Esophagus muscularis mucosa (tissue), 4 donors: ENCODE measurements at places on chromosomes 6 and 20. TPM values are rescaled to one million over a fixed set of nuclear protein-coding genes. Genes with fewer than 3 reads are reported as not detected.
A peak's percentile ranks its signal among the peaks of the same experiment; 100 is the strongest.

GRCh38 chr6:5425267-5425666 is 164.0 kb downstream of the FARS2 start:
- H3K4me3 ChIP-seq, result no peak overlapping the region
- peaks cover 4% of the 10 kb centered on the region for H3K4me1 ChIP-seq
- no peak overlapping the region for H3K27ac ChIP-seq
- no peaks in the 10 kb centered on the region for H3K27me3 ChIP-seq

DNA sequence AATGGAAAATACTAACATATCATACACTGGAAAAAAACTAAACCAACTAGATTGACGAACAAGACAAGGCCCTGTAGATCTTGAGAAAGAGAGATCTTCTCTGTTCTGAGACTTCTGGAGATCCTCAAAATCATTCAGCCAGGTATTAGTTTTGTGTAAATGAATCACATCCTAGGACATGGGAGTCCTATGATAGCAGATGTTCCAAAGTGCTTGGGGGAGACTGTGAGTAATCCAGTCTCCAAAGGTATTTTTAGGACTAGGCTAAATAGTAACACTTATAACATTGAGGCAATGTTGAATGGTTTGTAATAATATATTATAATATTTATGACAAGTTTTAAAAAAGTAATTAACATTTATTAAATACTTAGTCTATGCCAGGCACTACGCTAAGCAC is 275.0 kb downstream of the BTBD9 start:
- H3K4me1 ChIP-seq, result no peaks in the 10 kb centered on the region
- no peak overlapping the region for H3K4me3 ChIP-seq
- H3K36me3 ChIP-seq, result no peaks in the 10 kb centered on the region
- H3K27me3 ChIP-seq, result no peaks in the 10 kb centered on the region
- H3K27ac ChIP-seq, result no peak overlapping the region

- H3K4me3 ChIP-seq, result no peak overlapping the region
- no peak overlapping the region for H3K27ac ChIP-seq
- no peaks in the 10 kb centered on the region for H3K27me3 ChIP-seq
- DNase-seq, result peak; percentile 91
- no peaks in the 10 kb centered on the region for H3K36me3 ChIP-seq
Observed at GRCh38 chr20:23245553-23246181, 104.9 kb upstream of the NXT1 start.

DNA sequence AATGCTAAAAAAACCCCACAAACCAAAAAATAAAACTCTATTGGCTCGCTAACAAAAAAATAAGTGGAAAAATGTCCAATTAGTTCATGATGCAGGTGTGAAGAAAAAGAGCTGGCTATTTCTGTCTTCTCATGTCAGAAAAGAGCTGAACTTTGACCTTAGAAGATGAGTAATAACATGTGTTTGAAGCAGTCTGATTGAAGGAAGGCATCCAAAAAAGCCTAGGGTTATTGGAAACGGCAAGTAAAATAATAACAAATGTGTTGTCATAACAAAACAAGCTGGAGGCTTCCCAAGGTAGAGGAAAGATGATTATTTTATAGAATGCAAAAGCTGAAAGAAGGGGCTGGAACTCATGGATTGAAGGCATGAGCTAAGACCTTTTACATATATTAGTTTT is 94.4 kb upstream of the FAM184A start:
- no peak overlapping the region for H3K4me3 ChIP-seq
- peaks cover 53% of the 10 kb centered on the region for H3K4me1 ChIP-seq
- H3K27ac ChIP-seq, result no peak overlapping the region
- no peaks in the 10 kb centered on the region for H3K27me3 ChIP-seq

The EYS gene
- total RNA-seq, result not detected

The TCP11 gene
- total RNA-seq, result not detected

- no peaks in the 10 kb centered on the region for H3K27me3 ChIP-seq
- DNase-seq, result peak; percentile 31
- peaks cover 13% of the 10 kb centered on the region for H3K4me1 ChIP-seq
- H3K36me3 ChIP-seq, result no peaks in the 10 kb centered on the region
- no peak overlapping the region for H3K4me3 ChIP-seq
Observed at GRCh38 chr6:84048588-84048987, 15.0 kb downstream of the MRAP2 start.

The ANKRD6 gene
- 9.1 TPM for total RNA-seq

The NRSN1 gene
- total RNA-seq, result 0.11 TPM

The ANKEF1 gene
- 2.3 TPM for total RNA-seq

The FOXQ1 gene
- total RNA-seq, result 2.7 TPM

DNA sequence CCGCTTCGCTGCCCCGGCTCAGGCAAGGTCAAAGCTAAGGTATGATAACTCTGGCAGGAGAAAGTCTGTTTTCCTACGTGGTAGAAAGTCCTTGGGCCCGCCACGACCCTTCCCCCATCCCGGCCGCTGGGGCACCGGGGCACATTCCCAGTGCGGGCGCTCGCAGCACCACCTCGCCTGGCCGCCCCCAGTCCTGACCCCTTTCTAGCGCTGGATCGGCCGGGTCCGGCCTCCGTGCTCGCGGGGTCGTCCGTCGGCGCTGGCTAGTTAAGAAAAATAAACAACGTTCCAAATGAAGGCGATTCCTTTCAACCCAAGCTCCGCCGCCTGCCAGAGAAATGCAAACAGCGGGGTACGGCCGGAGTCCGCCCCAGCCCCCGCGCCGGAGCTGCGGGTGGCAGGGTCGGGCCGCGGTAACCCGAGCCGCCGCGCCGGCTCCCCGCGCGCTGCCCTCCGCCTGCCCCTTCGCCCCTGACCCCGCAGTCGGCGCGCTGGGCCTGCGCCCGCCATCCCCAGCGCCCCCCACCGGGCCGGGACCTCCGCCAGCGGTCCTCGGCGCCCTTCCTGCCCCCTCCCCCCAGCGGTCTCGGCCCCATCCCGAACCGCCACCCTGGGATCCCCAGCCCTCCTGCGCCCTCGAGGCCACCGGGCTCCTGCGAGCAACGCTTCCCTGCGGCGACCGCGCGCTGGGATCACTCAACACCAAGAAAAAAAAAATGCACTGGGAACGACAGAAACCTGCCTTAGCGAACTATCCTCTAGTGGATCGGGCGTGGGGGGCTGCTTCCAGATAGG is 37.6 kb downstream of the NCR2 start:
- H3K27me3 ChIP-seq, result peaks cover 49% of the 10 kb centered on the region
- no peaks in the 10 kb centered on the region for H3K36me3 ChIP-seq
- H3K4me1 ChIP-seq, result peaks cover 31% of the 10 kb centered on the region
- peak; percentile 60 for DNase-seq
- H3K27ac ChIP-seq, result no peak overlapping the region

DNA sequence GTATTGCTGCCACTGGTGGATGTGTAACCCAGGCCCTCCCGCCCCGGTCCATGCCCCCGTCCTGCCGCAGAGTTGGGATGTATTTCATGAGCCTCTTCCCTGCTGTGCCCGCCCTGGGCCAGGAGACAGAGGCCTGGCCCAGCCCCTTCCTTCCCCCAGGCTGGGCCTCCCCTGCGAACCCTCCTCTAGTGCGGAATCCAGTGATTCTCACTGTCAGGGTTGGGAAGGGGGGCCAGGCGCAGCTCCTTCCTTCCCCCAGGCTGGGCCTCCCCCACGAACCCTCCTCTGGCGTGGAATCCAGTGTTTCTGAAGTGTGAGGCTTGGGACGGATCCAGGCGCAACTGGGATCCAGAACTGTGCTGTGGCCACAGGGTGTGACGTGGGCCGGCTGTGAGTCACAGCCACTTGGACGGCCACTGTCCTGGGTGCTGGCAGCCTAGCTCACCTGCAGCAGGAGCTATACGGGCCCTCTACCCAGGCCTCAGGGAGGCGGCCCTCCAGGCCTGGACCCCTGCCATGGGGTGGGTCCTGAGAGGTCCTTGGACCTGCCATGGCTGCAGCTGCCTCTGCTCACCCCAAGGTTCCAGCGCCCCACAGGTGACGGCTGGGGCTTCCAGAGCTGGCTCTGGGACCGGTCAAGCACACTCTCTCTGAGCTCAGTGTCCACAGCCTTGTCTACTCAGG is 28.3 kb downstream of the COL20A1 start:
- H3K4me3 ChIP-seq, result no peak overlapping the region
- H3K27me3 ChIP-seq, result no peaks in the 10 kb centered on the region
- no peaks in the 10 kb centered on the region for H3K4me1 ChIP-seq

DNA sequence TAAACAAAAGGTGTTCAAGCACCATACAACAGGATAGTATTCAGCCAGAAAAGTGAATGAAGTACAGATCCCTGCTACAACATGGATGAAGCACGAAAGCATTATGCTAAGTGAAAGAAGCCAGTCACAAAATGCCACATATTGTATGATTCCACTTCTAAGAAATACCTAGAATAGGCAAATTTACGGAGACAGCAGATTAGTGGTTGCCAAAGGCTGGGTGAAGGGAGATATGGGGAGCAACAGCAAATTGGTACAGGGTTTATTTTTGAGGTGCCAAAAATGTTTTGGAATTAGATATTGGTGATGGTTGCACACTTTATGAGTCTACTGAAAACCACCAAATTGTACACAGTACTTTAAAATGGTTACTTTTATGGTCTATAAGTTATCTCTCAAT is 23.2 kb downstream of the MAP3K5 start:
- H3K27me3 ChIP-seq, result no peaks in the 10 kb centered on the region
- H3K27ac ChIP-seq, result no peak overlapping the region
- H3K36me3 ChIP-seq, result no peaks in the 10 kb centered on the region

GRCh38 chr6:112249489-112249888 is 4.9 kb downstream of the LAMA4 start:
- peaks cover 68% of the 10 kb centered on the region for H3K4me1 ChIP-seq
- H3K27ac ChIP-seq, result peak overlapping the region; percentile 92
- no peak for DNase-seq
- H3K4me3 ChIP-seq, result peak overlapping the region; percentile 92
- no peaks in the 10 kb centered on the region for H3K36me3 ChIP-seq

GRCh38 chr6:157396026-157396425 is 15.0 kb downstream of the ZDHHC14 start:
- H3K4me1 ChIP-seq, result no peaks in the 10 kb centered on the region
- DNase-seq, result no peak
- H3K36me3 ChIP-seq, result peaks cover 8% of the 10 kb centered on the region
- no peak overlapping the region for H3K27ac ChIP-seq
- H3K4me3 ChIP-seq, result no peak overlapping the region
- H3K27me3 ChIP-seq, result no peaks in the 10 kb centered on the region

GRCh38 chr6:10404107-10404798 is 10.6 kb downstream of the TFAP2A start:
- peaks cover 51% of the 10 kb centered on the region for H3K27me3 ChIP-seq
- peak overlapping the region; percentile 66 for H3K27ac ChIP-seq
- H3K36me3 ChIP-seq, result no peaks in the 10 kb centered on the region
- DNase-seq, result peak; percentile 93
- H3K4me3 ChIP-seq, result peak overlapping the region; percentile 59

GRCh38 chr20:23407781-23408464 is 13.4 kb downstream of the NAPB start:
- H3K4me3 ChIP-seq, result no peak overlapping the region
- no peaks in the 10 kb centered on the region for H3K27me3 ChIP-seq
- peaks cover 67% of the 10 kb centered on the region for H3K4me1 ChIP-seq
- peak; percentile 50 for DNase-seq

DNA sequence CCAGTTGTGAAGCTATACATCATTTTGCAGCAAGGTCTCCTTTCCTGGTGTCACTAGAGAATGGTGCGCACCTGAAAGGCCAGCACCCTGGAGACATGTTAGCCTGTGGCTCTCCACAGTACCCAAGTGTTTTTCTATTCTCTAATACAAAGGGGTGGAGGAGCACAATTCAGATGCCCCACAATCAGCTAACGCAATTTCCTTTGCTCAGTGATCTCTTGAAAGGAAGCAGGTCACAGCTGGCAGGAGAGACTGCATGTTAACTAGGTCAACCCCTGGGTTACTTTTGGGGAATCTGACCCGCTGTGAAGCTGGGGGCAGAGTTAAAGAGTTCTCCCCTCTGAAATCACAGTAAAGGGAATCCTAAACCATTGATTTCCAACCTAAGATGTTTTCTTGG is 92.5 kb downstream of the B3GAT2 start:
- no peak overlapping the region for H3K27ac ChIP-seq
- H3K36me3 ChIP-seq, result peaks cover 11% of the 10 kb centered on the region
- no peaks in the 10 kb centered on the region for H3K27me3 ChIP-seq
- H3K4me1 ChIP-seq, result no peaks in the 10 kb centered on the region
